ENCODE measurements at places on chromosomes 5 and 9. TPM values are rescaled to one million over a fixed set of nuclear protein-coding genes. Genes with fewer than 3 reads are reported as not detected.
A peak's percentile ranks its signal among the peaks of the same experiment; 100 is the strongest.

DNA sequence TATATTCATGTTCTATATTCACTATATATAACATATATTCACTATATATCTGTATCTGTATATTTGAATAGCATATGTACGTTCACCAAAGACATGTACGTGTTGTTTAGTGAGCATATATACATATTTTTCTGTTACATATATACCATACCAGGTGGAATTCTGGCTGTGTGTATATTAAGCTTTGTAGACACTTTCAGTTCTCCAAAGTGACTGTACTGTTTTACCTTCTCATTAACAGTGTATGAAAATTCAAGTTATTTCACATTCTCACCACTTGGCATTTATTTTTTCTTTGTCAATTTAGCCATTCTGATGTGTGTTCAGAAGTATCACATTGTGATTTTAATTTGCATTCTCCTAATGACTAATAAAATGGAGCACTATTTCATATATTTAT is 52.2 kb downstream of the DROSHA start:
- no peak for DNase-seq

Gene ARHGEF37
- polyA plus RNA-seq: 8.8 TPM

- peak; percentile 88 for DNase-seq
These were observed at the start of gene AQP3 for GRCh38 chr9:33446946-33447798. AQP3 (minus strand) TSS chr9:33447593; CDS start chr9:33447530, 63 bp downstream.

DNA sequence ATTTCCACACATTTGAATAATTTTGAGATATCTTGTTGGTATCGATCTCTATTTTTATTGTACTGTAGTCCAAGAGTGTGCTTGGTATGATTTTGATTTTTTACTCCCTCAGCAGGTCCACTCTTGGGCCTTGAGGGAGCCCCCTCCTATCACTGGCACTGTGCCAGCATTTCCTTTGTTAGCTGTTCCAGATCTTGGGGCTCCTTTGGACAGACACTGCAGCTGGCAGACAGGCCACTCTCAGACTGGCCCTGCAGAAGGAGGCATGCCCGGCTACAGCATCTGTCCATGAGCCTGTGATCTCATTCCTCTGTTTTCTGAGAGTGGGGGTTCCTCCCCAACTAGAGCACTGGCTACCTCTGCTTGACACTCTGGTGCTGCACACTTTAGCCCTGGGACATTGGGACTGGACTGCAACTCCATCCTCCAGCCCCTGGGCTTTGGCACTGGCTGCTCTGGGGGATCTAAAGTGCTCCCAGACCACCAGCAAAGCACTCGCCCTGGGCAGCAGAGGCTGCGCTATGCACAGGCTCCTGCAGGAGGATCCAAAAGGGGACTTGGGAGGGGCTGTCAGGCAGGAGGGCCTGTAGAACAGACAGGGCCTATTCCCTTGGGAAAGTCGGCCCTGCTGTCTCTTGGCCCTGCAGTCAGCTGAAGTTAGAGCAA is 271.3 kb upstream of the DMAC1 start:
- DNase-seq: no peak

Gene PAIP2
- polyA plus RNA-seq: 102 TPM
